ENCODE measurements at places on chromosomes 4 and X. TPM values are rescaled to one million over a fixed set of nuclear protein-coding genes. Genes with fewer than 3 reads are reported as not detected.
A peak's percentile ranks its signal among the peaks of the same experiment; 100 is the strongest.

GRCh38 chrX:107775000-107775733 is 420 bp downstream of the TSC22D3 start:
- no peak for DNase-seq

GRCh38 chrX:83759872-83760271 is 101.1 kb upstream of the CYLC1 start:
- no peak for DNase-seq

DNA sequence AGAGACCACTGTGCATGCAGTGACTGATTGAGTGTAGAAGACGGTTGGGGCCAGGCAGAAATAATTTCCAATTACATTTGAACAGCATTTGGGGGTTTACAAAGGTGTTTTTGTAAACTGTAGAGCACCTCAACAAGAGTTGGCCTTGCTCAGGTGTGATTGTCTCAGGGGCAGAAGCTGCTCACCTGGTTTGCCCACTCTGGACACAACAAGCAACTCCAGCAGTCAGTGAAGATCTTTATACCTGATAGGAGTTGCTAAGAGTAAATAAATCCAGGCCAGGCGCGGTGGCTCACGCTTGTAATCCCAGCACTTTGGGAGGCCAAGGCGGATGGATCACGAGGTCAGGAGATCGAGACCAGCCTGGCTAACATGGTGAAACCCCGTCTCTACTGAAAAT is 221.3 kb downstream of the RAB28 start:
- DNase-seq, result no peak

LGI2 gene
- total RNA-seq, result 0.30 TPM

GRCh38 chr4:38468339-38468866 is 195.6 kb upstream of the KLF3 start:
- no peak for DNase-seq

GRCh38 chrX:55056820-55057674 is 17.8 kb upstream of the PAGE2B start:
- DNase-seq, result no peak

FUNDC2 gene
- 61.9 TPM for total RNA-seq

TMEM35A gene
- 0.23 TPM for total RNA-seq

DNA sequence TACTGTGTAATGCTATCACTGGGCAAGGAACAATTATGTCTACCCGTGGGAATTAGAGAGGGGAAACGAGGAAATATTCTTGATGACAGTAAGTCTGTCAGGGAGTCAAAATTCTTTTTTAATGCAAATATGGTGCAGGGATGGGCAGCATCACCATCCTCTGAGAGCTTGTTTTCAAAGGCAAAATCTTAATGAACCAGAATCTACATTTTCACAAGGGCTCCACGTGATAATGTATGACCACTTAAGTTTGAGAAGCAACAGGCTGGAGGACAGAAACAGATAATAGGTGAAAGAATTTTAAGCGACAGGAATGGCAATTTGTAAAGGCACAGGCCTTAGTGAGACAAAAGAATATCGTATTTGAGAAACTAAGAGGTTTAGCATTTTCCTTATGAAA is 63.4 kb downstream of the CLOCK start:
- DNase-seq, result no peak

FDCSP gene
- not detected for total RNA-seq

- no peak for DNase-seq
Measured at GRCh38 chr4:54308110-54308509, 79.0 kb downstream of the PDGFRA start.

CTAG1B gene
- not detected for total RNA-seq

GRCh38 chrX:47936224-47936939 is 67.4 kb downstream of the ZNF182 start:
- no peak for DNase-seq

DNA sequence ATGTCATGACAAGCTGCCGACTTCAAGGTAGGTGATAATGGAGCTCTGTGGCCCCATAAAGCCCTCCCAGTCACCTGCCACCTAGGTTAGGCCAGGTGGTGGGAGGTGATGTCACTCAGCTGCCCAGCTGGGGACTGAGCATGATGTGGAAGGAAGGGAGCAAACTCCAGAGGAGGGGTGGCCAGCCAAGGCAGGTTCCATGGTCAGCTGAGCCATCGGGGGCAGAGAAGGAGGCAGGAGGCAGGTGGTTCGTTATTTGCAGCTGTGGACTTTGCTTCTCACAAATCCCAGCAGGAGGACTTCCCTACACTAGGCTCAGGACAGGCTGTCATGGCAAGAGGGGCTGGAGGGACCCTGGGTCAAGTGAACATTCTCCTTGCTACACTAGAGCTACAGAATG is 2.1 kb downstream of the CCDC120 start:
- DNase-seq, result no peak

DNA sequence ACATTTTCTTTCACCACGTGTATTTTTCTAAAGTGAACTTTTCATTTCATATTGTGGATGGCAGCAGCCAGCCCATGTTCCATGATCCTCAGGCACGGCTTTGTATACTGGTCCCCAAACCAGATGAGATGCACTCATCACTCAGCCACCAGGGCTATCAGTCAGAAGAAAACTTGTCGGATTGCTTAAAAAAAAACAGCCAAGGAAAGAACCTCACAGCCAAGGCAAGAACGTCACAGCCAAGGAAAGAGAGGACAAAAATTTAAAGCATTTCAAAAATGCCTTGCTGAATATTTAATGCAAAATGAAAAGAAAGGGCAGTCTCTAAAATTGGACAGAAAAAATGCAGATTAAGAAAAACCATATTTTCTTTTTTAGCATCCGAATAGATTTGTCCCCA is 333.3 kb downstream of the PDGFC start:
- no peak for DNase-seq

DNA sequence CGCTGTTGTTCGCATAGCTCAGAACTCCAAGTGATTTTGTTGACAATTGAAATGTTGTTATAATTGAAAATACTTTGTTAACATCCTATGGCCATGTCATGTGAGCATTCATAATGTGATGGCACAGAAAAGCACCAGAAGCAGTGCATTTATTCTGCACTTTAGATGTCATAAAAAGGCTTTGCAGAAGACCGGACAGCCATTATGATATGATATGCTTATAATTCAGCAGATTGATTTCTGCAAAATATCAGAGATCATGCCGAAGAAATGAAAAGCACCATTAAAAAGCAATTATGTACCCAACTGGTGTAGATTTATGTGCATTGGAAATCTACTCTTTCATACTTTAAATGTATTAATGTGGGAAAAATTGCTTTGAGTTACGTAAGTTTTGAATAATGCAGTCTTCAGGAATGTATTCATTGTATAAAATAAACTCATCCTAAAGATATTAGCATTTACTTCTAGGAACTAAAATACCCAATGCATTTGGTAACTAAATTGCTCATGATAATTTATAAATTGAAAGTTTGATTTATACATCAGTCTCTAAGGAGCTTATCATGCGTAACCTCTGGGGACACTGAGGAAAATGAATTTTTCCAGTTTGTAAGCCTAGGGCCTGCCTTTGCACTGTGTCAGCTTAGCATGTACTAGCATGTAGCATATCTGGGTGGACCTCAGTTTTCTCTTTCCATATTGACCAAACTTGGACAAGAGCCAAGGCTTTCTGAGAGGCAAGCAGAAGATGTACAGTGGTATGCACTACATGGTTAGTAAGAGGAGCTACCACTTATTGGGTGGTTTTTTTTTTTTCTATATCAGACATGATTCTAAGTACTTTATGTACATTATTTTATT is 43.6 kb downstream of the TLR10 start:
- DNase-seq, result no peak

GRCh38 chrX:33211356-33212260 is at the start of gene DMD:
Gene DMD (minus strand): TSS chrX:33211549. CDS start chrX:33211312, 237 bp downstream.
- DNase-seq, result peak; percentile 72

- DNase-seq, result no peak
Measured at GRCh38 chr4:14345356-14345775, 656.9 kb upstream of the CPEB2 start.

GRCh38 chr4:185304944-185305690 is 90.6 kb downstream of the LRP2BP start:
- DNase-seq, result peak; percentile 1

GRCh38 chr4:10808591-10808990 is 124.0 kb upstream of the CLNK start:
- peak; percentile 87 for DNase-seq

DNA sequence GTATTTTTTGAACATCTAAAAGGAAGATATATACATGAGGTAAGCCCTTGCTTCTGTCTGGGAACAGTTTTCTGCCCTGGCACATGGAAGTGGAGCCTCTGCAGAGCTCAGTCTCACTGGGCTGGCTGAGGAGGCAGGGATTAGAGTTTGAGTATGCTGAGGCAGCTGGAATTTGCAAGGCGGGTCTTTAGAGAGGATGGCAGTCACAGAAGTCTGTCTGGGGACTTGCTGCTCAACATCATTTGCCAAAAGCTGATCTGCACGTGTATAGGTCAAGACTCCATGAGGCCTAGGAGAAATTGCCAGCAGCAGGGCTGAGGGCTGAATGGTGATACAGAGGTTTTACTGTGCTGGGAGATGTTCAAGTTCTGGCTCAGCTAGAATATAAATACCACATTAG is 163.6 kb upstream of the ANK2 start:
- DNase-seq, result no peak

DNA sequence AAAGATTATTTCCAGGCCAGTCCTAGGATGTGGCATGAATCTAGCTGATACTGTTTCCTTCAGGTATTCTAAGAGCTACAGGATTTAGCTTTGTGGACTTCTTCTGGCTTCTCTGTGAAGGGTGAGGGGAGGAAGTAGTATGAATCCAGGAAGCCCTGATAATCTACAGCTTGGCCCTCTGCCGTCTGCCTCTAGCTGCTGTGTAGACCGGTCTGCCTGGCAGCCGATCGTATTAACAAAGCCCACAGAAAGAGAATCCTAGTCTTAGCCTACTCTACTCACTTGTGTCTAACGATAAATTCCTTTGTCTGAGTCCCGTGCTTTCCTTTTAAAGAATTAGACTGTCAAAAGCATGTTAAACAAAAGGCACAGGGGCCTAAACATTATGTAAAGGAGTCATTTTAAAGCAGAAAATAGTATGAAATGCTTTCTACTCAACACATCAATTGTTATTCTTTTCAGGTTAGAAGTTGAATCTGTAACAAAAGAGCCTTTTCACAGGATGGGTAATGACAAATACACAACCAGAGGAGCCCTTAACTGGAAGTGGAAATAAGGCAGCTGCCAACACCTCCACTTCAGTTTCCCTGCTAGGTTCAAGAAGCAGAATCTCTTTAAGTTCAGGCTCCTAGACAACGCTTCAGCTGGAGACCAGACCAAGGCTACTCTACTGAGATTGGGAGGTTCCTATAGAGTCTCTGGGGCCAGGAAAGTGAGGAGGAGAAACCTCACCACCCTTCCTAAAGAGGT is 48.9 kb upstream of the UCP1 start:
- DNase-seq, result no peak

- no peak for DNase-seq
Measured at GRCh38 chr4:83738895-83739294, 203.0 kb downstream of the GPAT3 start.

SSX2B gene
- not detected for total RNA-seq

SSX4 gene
- not detected for total RNA-seq

DNA sequence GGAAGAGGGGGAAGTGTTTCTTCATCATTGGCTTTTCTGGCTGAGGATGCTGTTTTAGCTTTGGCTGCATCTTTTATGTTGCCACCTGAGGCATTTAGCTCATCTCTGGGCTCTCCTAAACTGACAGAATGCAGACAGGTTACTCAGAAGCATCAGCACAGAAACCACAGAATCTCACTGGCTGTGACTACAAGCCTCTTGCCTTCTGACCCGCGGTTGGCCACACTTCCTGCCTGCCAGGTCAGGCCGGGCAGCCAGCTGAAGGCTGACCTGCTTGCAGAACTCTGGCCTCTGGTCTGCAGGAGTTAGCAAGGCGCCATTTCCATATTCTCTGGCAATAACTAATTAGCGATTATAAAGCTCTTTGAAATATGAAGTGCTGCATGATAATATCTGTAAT is 366.5 kb downstream of the MID1IP1 start:
- DNase-seq, result no peak

- peak; percentile 96 for DNase-seq
Measured at GRCh38 chr4:26235500-26235899, 85.3 kb upstream of the RBPJ start.

SMIM31 gene
- total RNA-seq, result not detected

PABPC1L2A gene
- not detected for total RNA-seq

DNA sequence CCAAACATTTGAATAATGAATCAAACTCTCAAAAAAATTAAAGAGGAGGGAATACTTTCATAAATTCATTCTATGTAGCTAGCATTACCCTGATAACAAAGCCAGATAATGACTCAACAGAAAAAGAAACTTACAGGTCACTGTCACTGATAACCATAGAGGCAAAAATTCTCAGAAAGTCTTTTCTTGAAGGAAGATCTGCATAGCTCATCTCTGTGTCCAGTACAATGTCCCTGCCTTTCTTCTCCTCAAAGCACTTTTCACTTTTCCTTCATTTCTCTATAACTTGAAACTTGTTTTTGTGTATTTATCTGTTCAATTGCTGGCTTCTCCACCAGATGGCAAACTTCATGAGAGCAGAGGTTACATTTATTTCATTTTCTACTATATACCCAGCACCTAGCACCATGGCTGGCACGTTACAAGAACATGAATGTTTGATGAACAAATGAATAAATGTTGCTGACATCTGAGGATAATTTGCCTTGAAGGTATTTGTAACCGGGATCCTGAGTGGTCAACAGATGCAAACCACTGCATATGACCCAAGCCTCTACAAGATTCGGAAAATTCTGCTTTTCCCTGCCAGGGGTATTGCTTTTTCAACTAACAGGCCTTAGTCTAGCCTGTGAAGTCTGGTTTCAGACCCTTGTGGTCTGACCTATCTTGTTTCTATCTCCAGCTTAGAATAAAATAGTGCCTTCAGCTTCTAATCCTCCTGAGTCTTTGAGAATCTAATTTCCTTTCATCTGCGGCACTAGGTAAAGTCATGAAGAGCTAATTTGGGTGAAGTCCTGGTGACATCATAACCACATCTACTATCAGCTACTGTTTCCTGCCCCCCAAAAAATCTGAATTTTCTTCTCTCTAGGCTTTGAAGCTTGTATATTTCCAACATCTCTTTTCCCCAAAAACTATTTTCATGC is 52.5 kb upstream of the ANTXR2 start:
- DNase-seq, result no peak

GRCh38 chrX:65707151-65707550 is 39.7 kb downstream of the MSN start:
- DNase-seq, result no peak

All from MG63 (cell line).